Stimulated activated CD4-positive, alpha-beta T cell treated with anti-CD3 and anti-CD28 coated beads, Interleukin-1b, Interleukin-23, amount 100 ng/mL, for 24 hours (primary cell): ENCODE measurements at places on chromosomes 5 and 9.

DNA sequence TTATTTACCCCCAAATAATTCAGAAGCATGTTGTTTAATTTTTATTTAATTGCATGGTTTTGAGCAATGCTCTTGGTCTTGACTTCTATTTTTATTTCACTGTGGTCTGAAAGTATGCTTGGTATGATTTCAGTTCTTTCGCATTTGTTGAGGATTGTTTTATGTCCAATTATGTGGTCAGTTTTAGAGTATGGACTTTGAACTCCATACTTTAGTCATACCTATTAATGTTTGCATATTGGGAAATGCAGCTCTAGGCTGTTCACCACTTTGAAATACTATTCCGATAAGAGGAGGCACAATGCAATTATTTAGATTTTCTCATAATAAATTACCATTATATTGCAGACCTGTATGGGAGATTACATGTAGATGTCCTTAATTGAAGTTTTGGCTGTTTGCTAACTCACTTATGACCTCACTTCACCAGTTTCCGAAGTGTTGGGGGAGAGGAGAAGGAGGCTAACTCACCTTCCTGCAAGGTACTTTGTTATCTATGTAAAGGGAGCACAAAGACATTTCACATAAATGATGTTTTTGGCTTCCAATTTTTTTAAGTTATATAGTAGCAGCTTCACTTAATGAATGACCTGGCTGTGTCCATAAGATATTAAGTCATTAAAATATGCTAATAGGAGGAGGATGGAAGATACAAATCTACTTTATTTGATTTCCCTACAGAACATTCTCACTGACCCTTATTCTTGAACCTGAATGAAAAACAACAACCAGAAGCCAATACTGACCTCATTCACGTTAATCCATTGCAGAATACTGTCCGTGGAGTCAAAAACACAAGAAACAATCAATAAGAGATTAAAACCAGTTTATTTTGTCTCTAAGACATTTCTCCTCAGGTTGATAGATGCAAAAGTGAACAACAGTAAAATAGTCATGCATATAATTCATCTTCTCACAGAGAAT is 970.3 kb upstream of the ARRDC3 start:
- no peak for DNase-seq

GRCh38 chr9:107712390-107712789 is 222.8 kb upstream of the KLF4 start:
- DNase-seq, result no peak

GRCh38 chr9:17436854-17437253 is 142.0 kb upstream of the SH3GL2 start:
- no peak for DNase-seq

DNA sequence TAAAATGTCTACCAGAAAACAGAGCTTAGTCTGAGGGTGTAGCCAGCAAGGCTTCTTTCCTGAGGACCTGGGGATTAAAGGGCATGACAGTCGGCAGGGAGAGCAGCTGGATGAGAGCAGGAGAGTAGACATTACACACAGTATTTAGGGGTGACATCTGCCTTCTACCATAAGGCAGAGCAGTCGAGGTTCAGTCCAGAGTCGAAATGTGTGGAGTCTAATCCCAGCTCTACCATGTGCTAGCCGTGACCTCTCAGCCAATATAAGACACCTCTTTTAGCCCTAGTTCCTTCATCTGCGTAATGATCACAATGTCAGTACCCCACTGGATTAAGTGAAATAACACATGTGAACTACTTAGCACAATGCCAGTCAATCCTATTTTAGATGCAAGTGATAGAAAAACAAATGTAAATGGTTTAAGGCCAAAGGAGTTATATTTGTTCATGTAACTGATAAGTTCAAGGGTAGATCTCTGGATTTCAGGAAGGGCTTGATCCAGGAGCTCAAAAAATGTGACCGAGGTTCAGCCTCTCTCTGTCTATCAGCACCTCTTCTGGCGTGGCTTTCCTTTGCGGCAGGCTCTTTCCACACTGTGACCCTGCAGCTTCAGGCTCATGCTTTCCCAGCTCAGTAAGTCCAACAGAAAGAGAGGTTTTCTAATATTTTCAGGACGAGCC is 16.2 kb upstream of the CPLX2 start:
- no peak for DNase-seq
